ENCODE measurements at places on chromosomes 7 and 10.

DNA sequence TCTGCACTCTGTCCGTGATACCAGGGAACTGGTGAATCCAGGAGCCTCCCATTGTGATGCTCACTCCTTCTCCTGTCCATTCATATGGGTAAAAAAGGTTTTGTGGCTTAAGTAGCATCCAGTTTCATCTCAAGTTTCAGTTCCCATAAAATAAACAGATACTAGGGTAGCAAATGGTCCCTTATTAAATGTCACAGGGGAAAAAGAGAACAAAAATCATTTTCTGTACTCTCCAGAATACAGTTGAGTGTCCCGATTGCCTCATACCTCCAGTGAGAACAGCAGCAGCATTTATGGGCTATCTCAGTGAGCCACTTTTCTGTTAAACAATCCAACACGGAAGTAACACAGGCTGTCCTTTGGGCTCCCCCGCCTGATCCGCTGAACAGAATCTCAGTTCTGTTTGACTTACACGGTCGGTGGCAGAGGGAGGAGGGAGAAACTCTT is 179.6 kb downstream of the CELF2 start:
- no peak for DNase-seq

DNA sequence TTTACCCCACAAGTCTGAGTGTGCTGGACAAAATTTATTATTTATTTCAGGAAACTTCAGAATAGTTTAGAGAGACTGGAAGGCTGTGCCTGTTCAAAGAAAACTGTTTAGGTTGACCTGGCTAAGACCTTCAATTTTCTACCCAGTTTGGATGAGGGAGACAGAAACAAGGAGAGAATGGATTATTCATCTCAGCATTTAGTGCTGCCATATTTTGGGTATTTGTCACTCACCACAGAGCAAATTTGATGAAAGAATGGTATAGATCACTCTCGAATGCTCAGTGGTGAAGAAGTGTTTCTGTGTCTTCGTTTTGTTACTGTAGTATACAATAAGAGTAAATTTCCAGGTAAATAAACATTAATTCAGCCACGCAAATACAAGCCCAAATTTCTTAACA is 71.8 kb downstream of the SEMA3C start:
- DNase-seq, result no peak

DNA sequence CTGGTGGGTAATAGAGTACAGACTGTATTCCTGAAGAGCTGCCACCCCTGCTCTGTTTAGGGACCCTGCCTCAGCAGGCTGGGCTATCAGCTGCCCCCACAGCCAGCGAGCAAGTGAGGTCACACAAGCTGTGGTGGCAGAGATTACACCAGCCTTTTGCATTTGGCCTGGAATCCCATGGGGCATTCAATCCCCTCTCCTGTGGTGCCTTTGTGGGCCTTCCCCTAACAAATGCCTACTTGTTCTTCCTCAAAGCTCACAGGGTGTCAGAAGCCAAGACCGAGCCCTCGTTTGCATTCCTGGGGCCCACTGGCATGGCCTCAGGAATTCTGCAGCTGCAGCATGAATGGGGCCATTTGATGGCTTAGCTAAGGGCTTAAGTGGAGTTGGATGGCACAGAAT is 212.7 kb upstream of the PHYHIPL start:
- no peak for DNase-seq

DNA sequence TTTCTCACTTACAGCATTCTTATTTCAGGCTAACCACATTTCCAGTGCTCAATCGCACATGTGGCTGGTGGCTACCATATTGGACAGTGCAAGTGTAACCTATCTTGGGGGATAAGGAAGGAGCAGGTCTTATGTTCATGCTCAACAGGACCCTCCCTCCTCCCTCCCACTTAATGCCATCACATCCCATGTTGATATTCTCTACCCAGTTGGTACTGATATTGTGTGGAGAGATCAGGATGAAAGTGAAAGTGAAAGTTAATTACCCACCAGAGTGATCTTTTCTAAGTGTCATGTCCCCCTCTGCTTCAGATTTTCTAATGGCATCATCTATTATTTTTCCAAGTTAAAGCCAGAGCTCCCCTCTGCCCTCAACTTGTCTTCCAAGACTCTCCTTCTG is 91.6 kb downstream of the BMPER start:
- no peak for DNase-seq

DNA sequence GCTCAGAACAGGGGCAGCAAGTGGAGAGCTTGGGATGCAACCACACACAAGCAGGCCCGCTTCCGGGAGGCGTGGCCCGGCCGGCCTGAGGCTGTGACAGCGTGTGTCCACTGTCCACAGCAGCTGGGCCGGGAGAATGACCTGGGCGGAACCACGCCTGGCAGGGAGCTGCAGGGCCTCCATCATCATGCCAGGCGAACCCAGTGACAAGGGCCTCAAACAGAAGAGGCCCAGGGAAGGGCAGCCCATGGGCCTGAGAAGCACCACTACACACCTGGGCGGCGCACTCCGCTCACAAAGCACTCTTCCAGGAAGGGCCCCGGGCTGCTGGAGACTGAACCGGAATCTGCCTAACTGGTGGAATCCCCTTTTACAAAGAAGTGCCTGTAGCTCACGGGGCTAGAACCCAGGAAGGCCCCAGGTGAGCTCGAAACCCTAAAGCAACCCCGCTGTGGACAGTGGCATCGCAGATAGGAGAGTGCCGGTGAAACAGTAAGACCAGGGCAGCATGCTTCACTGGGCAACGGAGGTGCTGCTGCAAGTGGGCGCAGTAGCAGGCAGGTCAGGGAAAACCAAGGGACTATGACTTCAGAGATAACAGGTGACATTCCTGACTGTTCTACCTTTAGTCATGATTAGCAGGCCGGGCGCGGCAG is 66.0 kb downstream of the MAD1L1 start:
- DNase-seq, result no peak

DNA sequence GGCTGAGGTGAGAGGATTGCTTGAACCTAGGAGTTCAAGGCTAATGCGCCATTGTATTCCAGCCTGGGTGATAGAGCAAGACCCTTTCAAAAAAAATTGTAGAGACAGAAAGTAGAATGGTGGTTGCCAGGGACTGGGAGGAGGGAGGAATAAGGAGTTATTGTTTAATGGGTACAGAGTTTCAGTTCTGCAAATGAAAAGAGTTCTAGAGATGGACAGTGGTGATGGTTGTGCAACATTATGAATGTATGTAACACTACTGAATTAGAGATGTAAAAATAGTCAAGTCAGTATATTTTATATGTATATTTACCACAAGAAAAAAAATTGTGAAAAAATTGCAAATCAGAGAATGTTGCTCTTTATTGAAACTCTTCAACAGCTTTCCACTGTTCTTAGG is 266.5 kb upstream of the NPY start:
- no peak for DNase-seq

- DNase-seq, result no peak
These were observed 226.2 kb downstream of the TNS3 start for GRCh38 chr7:47355684-47356083.

DNA sequence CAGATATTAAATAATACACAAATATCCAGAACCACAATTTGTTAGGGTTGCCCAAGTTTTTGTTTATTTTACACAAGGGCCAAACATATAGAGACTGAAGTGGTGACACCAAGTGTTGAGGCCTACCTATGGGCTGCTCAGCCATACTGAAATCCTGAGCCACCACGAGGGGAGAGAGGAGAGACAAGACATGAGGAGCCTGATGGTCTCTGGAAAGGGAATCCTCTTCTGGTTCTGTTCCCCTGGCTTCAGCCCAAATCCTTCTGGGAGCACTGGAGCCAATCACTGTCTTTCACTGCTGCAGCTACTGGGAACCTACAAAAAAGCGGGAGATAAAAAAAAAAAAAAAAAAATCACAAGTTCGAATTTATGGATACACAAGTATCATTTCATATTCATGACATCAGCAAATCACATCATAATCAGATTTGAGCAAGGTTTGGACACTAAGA is 1.9 kb downstream of the SKIDA1 start:
- no peak for DNase-seq

- no peak for DNase-seq
These were observed 125.0 kb upstream of the PPP2R2D start for GRCh38 chr10:131775833-131776232.
